ENCODE measurements at places on chromosomes 3 and 15.

DNA sequence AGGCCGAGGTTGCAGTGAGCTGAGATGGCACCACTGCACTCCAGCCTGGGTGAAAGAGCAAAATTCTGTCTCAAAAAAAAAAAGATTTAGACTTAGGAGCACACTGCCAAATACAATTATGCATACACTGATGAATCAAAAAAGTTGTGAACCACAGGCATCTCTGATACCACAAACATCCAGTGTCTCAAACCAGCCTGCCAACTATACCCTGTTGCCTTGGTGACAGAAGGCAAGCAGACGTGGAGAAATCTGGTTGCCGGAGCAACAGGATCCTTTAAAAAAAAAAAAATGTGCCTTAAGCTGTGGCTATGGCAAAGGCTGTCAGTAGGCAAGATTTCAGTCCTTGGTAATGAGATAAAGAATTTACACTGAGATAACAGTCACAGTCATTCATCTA lies 202.3 kb downstream of the NEK10 start:
- peak; percentile 55 for DNase-seq

GRCh38 chr3:158649791-158650190 lies 5.5 kb downstream of the GFM1 start:
- DNase-seq, result no peak

DNA sequence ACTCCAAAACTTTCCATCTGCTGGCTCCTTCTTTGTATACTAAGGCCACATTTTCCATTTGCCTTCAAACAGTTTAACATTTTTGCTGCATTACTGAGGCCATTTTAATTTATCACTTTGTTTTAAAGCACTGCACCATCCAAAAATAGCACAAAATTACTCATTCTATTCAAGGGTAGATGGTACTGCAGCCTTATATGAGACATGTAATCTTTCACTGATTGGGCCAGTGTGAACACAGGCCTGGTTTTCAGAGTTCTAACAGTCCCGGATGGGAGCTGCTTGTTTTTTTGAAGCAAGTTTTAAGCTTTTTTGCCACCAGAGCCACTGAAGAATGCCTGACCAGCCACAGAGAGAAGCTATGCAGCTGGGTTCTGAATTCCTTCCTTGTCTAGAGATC lies 172.3 kb upstream of the TSC22D2 start:
- DNase-seq, result no peak

- DNase-seq, result no peak
Observed at GRCh38 chr15:97171556-97171955, 788.9 kb upstream of the ARRDC4 start.

GRCh38 chr3:129558772-129559564 lies 16.0 kb downstream of the H1-8 start:
- peak; percentile 65 for DNase-seq

Measured in MV-4-11 (cell line).